Astrocyte of the hippocampus (primary cell): ENCODE measurements at places on chromosomes 7 and 10.
A peak's percentile ranks its signal among the peaks of the same experiment; 100 is the strongest.

DNA sequence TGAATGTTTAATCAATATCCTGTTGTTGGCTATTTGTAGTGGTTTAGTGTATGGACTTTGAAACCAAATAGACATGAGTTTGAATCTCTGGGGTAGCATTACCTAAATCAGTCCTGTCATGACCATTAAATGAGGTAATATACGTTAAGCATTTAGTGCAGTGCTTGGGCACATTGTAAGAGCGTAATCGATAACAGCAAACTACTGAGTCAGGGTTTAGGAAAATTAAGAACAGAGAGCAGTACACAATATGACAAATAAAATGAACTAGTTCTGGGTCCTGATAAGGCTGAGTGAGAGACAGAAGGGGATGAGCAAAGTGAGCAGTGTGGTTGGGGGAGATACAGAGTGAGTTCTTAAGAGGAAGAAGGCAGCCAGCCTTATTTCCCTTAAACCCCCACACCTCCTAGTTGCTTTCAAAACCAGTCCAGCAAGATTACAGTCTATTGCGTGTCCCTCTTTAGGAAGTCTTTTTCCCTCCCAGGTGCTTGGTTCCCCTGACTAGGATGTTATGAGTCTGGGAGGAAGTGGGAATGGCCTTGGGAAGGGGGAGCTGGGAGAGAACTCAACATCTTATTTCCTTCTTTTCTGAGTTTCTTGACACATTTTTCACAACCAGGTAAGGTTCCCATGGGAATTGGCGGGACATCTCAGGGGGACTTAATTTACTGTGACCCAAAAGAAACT, 171.0 kb downstream of the SND1 start:
- no peak for DNase-seq

GRCh38 chr10:101040851-101041250, 9.8 kb downstream of the SFXN3 start:
- DNase-seq: no peak

- no peak for DNase-seq
Measured at GRCh38 chr10:124351481-124352220, 67.1 kb downstream of the OAT start.

- DNase-seq: peak; percentile 16
Measured at GRCh38 chr7:64832136-64832535, 37.9 kb downstream of the ZNF138 start.

GRCh38 chr10:114709984-114710383, 51.9 kb upstream of the ABLIM1 start:
- no peak for DNase-seq
